ENCODE measurements at places on chromosomes 4 and X.

DNA sequence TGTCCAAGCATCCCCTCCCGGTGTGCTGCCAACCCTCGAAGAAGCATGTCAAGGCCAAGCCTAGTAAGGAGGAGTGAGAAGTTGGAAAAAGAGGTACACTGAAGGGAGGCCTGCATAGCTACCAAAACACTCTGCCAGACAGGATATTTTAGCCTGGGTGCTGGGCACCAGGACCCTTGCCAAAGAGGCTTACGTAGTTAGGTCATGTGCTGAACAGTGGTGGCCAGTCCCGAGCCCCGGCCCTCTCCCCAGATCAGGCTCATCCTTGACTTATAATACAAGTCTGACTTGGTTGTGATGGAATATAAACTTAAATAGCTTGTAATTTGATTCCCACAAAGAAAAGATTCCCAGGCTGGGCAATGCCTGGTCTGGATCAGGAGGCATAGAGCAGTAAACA, 149.3 kb downstream of the ARHGEF9 start:
- H3K36me3 ChIP-seq: no peaks in the 10 kb centered on the region
- no peak for DNase-seq
- no peaks in the 10 kb centered on the region for H3K4me1 ChIP-seq
- H3K27ac ChIP-seq: no peak overlapping the region
- H3K4me3 ChIP-seq: no peak overlapping the region
- no peaks in the 10 kb centered on the region for H3K27me3 ChIP-seq

- no peaks in the 10 kb centered on the region for H3K4me1 ChIP-seq
- H3K4me3 ChIP-seq: no peak overlapping the region
- H3K27ac ChIP-seq: peak overlapping the region; percentile 5
- peak; percentile 70 for DNase-seq
- H3K36me3 ChIP-seq: peaks cover 2% of the 10 kb centered on the region
These were observed 10.7 kb downstream of the MED12 start for GRCh38 chrX:71128915-71129765.

DNA sequence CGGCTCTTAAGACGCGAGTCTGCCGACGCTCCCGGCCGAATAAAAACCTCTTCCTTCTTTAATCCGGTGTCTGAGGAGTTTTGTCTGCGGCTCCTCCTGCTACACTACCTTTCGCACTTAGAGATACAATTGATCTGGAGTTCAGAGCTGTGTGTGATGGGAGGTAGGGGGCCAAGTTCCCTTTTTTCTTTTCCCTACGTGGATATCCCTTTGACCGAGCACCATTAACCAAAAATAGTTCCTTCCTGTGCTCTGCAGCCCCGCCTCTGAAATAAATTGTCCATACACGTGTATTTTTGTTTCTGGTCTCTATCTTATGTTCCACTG, 555 bp upstream of the PGM2 start:
- DNase-seq: no peak
- no peaks in the 10 kb centered on the region for H3K27me3 ChIP-seq
- H3K4me1 ChIP-seq: peaks cover 5% of the 10 kb centered on the region
- H3K36me3 ChIP-seq: no peaks in the 10 kb centered on the region
- H3K4me3 ChIP-seq: peak overlapping the region; percentile 83

DNA sequence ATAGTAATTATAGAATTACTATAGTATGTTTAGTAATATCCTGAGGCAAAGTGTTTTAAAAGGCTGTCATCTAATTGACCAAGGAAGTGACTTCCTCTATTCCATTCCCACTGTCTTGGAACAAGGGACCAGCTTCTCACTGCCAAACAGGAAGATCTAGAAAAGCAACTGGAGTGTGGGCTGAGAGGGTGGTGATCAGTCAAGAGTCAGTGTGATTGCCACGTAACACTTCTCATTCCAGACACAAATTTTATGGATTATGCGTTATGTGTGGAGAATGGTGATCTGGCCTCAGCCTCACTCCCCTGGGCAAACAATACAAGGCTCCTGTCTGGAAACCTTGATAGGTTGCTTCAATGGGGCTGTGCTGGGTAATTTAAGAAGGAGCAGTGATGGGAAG, 60.0 kb downstream of the RRAGB start:
- H3K36me3 ChIP-seq: no peaks in the 10 kb centered on the region
- no peak overlapping the region for H3K4me3 ChIP-seq
- H3K27me3 ChIP-seq: no peaks in the 10 kb centered on the region
- no peak overlapping the region for H3K27ac ChIP-seq

DNA sequence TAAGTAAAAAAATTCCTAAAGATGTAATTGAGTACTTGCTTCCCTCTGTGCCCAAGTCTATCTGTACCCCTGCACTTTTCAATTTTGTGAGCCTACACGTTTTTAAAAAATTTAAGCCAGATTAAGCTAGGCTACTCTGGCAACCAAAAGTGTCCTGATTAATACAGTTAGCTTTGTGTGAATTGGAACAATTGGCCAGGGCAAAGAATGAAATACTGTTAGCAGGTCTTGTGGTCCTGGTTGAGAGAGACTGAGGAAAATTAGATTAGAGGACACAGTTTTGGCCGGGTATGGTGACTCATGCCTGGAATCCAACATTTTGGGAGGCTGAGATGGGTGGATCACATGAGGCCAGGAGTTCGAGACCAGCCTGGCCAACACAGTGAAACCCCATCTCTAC, 293.3 kb downstream of the RAPGEF2 start:
- no peaks in the 10 kb centered on the region for H3K36me3 ChIP-seq
- no peaks in the 10 kb centered on the region for H3K27me3 ChIP-seq
- no peak overlapping the region for H3K4me3 ChIP-seq
- no peak for DNase-seq
- H3K27ac ChIP-seq: no peak overlapping the region
